Nephron progenitor cell (in vitro differentiated cells): ENCODE measurements at places on chromosomes 16 and 17.
A peak's percentile ranks its signal among the peaks of the same experiment; 100 is the strongest.

GRCh38 chr17:18163547-18163946 is 20.1 kb upstream of the ALKBH5 start:
- no peak for DNase-seq

DNA sequence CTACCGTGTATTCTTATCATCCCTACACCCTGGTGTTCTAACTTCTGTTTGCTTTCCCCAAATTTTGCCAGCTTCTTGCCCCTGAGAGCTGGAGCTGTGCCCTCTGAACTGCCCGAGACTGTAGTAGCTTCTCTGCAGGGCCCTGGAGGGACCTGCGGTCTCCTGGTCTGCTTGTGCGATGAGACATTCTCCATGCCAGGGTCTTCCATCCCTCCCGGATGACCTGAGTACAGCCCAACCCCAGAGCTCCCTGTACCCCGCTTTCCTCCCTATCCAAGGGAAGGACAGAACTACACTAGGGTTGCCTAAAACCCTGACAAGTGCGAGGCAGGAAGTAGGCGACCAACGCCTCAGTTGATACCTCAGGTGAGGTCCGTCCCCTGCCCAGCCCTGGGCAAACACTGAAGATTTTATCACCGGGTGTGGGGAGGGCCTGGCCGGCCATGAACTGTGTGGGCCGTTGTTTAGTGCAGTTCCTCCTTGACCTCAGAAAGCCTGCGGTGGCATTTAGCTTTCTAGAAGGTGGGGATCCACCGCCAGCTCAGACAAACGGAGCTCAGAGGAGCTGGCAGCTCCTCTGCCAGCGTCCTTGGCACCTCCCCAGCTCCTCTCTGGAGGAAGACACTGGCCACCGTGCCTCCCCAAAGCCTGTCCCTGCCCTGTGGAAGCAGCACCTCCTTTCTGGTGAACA is 13.7 kb downstream of the CANT1 start:
- DNase-seq, result no peak

DNA sequence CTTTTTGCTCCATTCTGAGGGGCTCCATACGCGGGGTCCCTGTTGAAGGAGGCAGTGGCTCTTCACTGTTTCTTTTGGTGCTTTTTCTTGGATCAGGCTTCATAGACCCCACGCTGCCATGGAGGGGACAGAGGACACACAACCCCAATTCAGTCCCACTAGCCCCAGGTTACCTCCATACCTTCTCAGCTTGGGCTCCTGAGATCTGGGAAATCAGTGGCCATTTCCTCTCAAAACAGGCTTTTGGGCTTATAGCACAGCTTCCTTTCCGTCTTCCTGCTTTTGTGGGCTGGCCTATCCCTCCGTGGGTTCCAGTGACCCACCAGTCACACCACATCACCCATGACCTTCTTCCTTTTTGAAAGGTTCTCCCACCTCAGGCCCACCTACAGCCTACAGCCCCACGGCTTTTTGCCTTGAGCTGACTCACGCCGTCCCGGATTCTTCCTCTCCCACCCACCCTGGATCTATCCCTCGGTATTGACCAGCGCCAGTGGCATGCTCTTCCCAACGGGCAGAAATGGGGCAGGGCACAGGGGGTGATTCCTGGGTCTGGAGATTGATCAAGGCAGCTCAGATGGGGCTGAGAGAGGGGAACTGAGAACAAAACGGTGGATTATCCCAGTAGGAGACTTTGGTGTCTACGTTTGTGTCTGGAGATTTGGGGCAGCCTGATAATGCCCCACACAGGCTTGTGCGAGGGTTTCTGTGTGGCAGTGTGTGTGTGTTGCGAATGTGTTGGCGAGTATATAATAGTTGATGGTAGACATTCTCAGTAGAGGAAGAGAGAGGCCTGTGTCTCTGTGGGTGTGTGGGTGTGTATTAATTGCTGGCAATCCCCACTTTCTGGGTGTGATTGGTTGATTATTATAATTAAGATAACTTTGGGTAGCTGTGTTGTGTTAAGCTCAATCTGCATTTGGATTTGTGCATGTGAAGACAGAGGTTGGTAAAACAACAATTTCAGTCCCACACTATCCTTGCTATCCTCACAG is 3.8 kb downstream of the TBX21 start:
- no peak for DNase-seq

- DNase-seq, result no peak
Measured at GRCh38 chr17:50505591-50506130, 2.6 kb upstream of the MYCBPAP start.

GRCh38 chr17:1629504-1630310 is 1.1 kb upstream of the SLC43A2 start:
- DNase-seq, result peak; percentile 40

DNA sequence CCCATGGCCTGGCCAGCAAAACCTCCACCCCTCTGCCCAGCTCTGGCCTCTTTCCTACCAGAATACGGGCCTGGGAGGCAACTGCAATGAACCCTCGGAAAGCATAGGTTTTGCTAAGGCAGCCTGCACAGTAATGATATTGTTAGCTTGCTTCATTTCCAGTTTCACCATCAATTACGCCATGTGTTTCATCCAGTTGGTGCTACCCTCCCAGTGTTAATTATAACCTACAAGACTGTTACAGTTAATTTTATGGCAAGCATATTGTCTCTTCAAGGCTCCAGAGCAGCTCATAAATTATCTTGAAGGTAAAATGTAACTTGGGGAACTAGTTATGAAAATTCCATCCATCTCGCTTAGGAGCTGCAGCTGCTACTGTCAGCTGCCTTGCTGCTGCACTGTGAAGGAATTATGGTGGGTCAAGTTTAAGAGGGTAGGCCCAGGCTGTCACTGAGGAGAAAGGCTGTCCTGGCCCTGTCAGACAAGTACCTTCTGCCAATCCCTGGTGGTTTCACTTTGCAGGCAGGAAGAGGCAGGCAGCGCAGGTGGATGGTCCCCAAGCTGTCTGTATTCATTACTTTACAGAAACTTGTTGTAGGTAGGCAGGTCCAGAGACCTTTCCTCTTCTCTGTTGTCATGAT is 242.9 kb downstream of the FTO start:
- DNase-seq, result no peak

DNA sequence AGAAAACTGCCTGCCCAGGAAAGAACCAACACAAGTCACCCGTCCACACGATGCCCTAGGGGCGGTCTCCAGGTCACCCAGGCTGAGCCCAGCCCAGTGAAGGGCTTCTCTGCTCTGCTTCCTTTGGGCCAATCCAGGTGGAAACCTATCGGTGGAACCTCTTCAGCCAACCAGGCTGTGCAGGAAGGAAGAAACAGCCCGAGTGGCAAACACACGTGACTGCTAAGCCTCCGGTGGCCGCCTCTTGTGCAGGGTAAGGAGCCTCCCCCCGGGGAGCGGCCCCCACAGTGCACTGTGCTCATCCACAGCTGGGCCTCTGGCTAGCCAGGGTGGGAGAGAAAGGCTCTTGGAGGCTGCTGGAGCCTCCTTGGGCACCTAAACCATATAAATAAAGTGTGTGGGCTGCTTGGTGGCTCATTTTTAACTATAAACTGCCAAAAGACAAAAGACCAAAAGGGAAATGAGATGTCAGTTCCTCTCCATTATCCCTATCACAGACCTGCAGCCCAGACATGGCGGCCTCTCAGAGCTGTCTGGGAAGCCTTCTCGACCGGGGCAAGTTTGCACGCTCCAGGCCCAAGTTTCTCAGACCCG is 2.4 kb downstream of the RTN4RL1 start:
- no peak for DNase-seq

DNA sequence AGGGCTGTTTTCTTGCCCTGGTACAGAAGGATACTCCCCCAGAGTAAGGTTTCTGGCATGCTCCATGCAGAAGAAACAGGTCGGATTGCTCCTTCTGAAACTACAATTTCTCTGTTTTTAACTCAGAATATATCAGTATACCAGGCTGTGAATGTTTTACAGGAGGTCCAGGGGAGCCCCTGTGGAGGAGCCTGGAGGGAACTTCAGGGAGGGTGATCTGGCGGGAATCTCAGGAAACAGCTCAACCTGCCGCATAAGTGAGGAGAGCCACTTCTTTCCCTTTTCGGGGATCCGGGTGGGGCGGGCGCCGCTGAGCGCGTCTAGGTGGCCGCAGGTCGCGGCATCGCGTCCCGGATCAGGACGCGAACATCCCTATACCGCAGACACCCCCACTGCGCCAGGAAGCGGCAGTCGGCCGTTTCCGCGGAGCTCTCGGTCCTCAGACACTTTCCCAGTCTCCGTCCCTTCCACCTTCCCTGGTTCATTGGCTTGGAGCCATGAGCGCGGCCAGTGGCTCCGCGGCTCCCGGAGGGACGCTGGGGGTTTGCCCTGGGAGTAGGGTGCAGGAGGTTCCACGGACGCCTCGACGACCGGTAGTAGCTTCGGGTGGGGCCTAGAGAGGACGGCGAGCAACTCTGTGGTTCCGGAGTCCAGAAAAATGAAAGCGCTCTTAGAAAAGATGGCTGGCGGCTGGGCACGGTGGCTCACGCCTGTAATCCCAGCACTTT is 3.1 kb upstream of the ZNF764 start:
- no peak for DNase-seq

GRCh38 chr17:78655251-78655940 is 78.2 kb upstream of the DNAH17 start:
- DNase-seq, result no peak

DNA sequence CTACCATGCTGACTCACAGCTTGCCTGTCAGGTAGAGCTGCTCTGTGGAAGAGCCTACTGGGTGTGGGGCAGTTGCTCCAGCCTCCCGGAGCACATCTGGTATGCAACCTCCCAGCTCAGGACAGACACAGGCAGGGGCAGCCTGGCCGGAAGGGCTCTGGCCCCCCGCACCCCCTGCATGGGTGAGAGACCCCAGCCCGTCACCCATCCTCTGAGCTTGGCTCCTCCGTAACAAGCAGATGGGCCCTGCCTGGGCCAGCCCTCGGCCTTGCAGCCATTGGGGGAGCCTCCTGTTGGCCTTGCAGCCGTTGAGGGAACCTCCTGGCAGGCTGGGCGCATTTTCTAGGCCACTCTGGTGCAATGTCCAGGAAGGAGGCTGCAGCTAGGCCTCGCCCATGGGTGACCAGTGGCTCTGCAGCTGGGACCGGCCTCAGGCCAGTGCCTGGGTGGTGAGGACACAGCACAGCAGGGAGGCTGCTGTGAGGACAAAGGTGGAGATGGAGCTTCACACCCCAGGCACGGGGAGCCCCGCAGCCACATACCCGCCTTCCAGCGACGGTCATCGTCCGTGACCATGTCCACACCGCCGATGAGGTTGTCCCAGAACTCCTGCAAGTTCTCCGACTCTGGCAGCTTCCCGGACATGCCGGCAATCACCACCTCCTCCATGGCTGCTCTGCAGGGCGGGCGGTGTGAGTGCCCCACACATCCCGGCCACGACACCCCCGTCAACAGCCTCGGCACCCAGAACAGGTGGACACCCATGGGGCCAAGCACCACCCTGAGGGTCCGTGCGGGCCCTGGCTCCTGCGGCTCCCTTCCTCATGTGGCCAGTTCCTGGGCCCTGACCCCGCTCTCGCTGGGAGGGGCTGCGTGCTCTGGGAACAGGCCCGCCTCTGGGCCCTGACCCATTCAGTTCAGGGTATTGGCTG is 2.0 kb downstream of the FASN start:
- no peak for DNase-seq

GRCh38 chr17:59853168-59853918 is 39.4 kb downstream of the TUBD1 start:
- no peak for DNase-seq
